ENCODE measurements at places on chromosomes 5 and 9.

DNA sequence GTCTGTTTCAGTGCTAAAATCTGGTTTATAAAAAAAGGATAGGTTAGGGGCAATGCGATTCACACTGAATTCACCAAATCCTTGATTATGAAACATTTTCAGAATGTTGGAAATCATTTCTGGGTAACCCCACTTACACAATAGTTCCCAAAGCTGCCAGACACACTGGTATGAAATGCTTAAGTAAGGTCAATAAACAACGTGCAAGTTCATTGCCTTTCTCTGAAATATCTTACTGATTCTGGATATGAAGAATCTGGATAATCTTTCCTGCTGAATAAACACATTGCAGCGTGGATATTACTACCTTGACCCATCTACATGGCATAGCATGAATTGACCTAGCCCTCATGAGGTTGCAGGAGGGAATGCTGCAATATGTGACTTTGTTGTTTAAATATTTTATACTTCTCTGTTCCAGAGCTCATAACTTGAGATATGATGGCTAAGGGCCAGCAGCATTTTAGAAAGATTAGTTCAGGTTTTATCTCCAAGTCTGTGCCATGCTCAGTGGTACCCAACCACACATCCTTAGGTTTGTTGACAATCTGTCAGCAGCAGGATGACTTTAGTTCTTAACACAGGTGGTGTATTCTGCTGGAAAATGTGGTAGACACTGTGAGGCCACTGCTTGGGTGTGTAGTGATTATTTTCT, 121.0 kb downstream of the NREP start:
- DNase-seq = no peak

DNA sequence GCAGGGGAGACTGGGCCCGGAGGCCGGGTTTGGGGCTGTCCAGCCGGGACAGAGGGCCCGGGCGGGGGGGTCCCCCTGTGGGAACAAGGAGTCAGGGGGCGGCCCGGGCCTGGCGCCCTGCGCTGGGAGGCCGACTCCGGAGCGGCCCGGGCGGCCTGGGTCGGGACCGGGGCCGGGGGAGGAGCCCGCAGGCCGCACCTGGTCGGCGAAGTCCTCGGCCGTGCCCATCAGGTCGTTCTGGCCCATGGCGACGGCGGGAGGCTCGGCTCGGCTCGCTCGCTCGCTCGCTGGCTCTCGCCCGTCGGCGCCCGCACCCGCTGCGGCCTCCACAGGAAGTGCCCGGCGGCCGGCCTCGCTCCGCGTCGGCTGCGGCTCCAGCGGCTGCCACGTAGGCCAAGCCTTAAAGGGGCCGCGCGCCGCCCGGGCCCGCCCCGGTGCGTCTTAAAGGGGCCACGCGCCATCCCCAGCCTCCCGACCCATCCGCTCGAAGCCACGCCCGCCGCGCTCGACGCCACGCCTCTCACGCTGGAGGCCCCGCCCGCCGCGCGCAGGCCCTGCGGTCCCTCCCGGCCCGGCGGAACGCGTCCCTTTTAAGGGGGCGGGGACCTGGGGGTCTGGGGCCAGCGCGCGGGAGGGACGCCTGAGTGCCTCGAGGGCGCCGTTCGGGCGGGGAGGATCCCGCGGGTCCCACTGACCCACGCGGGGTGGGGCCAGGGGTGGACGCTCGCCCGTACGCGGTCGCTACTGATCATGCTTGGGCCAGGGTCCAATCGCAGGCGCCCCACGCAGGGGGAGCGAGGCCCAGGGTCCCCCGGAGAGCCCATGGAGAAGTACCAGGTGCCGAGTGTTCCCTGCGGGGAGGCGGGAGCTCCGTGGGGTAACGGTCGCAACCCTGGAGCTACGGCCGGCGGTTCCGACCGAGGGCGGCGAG, at the start of the genes STKLD1 and SURF4:
Gene STKLD1, plus strand, starts transcription at position 643 of the 931 bp plus-strand sequence. Its CDS starts 108 bp downstream, at position 751.
Gene SURF4, minus strand, starts transcription at position 337 of the 931 bp plus-strand sequence. Its CDS starts 91 bp downstream, at position 246.
- peak; percentile 97 for DNase-seq

- no peak for DNase-seq
Measured at GRCh38 chr5:54528633-54529209, 11.2 kb downstream of the SNX18 start.

- no peak for DNase-seq
Measured at GRCh38 chr5:5326115-5326758, 96.2 kb upstream of the ICE1 start.

DNA sequence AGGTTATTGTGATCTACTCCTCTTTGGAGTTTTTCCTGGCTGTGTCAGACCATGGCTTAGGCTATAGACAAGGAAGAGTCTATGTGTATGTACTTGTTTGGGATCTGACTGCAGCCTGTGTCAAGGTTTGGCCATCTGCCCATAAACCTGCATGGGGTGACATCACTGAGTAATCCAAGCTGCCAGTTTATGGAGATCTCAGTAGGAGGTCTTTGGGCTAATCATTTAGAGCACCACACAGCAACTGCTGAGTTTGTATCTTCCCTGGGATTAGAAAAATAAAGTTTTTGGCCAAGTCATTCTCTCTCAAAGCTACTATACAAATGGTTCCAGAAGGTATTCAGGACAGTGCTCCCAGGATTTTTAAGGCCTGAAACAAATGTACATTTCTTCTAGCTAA, 65.5 kb upstream of the HSPB3 start:
- no peak for DNase-seq

- no peak for DNase-seq
Measured at GRCh38 chr9:87826331-87826730, 56.3 kb upstream of the SPATA31E1 start.

- DNase-seq = no peak
Measured at GRCh38 chr5:121719255-121719654, 132.4 kb upstream of the FTMT start.

GRCh38 chr9:136977649-136978072, 357 bp downstream of the PTGDS start:
- no peak for DNase-seq

- no peak for DNase-seq
Measured at GRCh38 chr5:7330256-7330655, 65.7 kb upstream of the ADCY2 start.

DNA sequence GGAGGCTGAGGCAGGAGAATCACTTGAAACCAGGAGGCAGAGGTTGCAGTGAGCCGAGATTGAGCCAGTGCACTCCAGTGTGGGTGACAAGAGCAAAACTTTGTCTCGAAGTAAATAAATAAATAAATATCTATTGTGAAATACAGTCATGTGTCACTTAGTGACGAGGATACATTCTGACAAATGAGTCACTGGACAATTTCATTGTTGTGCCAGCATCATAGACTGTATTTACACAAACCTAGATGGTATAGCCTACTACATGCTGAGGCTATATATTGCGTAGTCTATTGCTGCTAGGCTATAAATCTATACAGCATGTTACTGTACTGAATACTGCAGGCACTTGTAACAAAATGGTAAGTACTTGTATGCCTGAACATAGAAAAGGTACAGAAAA, 61.1 kb upstream of the CCL21 start:
- no peak for DNase-seq

- DNase-seq = no peak
Measured at GRCh38 chr9:136530461-136531089, 15.3 kb downstream of the NOTCH1 start.

DNA sequence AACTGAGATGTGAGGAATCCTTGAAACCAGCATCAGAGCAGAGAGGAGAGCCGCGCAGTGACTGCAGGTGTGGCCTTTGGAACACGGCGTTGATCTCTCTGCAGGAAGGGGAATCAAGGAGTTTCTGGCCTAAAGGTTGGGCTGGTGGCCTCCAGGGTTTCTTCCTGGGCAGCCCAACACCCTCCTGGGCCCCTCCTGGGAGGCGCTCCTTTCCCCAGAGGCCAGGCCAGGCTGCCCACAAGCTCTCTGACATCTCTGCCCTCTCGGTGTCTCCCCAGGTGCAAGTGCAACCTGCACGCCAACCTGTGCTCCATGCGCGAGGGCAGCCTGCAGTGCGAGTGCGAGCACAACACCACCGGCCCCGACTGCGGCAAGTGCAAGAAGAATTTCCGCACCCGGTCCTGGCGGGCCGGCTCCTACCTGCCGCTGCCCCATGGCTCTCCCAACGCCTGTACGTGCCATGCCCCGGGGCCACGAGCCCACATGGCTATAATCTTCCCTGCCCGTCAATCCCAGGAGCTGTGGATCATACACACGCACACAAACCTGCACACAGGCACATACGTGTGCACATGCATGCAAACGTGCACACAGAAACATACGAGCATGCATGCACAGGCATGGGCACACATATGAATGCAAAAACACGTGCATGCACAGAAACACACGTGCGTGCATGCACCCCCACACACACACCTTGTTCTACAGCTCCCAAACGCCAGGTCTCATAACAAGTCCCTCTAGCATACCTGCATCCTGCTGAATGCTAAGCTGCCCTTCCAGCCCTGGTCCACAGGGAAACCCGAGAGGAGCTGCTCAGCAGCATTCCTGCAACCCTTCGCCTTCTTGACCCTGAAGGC, 64.9 kb downstream of the NTNG2 start:
- no peak for DNase-seq

GRCh38 chr9:27485158-27485557, 38.9 kb upstream of the IFNK start:
- no peak for DNase-seq

- DNase-seq = no peak
Measured at GRCh38 chr5:143671674-143672569, 140.0 kb upstream of the HMHB1 start.

GRCh38 chr9:94085062-94085639, 887 bp downstream of the PTPDC1 start:
- no peak for DNase-seq

- no peak for DNase-seq
Measured at GRCh38 chr9:72577212-72577753, 55.9 kb downstream of the TMC1 start.

- DNase-seq = no peak
Measured at GRCh38 chr5:43772764-43773477, 169.9 kb downstream of the NNT start.

- DNase-seq = no peak
Measured at GRCh38 chr9:136572003-136572827, 26.4 kb upstream of the NOTCH1 start.

DNA sequence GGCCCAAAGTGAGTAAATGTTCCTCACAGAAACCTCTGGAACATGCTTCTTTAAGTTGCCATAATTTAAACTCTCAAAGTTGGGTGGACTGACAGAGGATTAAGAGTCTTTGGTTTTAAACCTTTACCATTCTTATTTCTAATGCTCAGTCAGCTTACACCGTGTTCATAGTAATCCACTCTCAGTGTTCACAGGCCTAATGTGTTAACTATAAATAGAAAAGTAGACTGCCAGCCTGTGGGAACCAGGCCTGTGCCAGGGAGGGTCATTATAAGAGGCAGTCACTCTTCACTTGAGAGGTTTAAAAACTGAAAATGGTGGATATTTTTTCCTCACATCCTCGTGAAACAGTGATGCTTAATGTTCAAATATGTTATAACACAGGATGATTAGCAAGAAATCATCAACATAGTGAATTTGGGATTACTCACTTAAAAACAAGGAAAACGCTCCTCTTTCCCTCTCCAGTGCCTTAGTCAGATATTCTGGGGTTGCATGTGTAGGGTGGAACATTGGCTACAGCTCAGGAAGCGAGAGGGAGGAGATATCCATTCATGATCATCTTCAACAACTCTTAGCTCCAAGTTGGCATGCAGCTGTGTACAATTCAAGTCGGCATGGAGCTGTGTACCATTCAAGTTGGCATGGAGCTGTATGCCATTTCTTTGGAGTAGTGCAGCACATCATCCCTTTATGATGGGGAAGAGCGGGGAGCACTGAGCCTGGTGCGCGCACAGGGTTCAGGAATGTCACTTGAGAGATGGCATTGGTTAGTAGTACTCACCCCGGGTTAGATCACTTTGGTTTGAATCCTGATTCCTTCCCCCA, 65.8 kb downstream of the KIAA1958 start:
- no peak for DNase-seq

DNA sequence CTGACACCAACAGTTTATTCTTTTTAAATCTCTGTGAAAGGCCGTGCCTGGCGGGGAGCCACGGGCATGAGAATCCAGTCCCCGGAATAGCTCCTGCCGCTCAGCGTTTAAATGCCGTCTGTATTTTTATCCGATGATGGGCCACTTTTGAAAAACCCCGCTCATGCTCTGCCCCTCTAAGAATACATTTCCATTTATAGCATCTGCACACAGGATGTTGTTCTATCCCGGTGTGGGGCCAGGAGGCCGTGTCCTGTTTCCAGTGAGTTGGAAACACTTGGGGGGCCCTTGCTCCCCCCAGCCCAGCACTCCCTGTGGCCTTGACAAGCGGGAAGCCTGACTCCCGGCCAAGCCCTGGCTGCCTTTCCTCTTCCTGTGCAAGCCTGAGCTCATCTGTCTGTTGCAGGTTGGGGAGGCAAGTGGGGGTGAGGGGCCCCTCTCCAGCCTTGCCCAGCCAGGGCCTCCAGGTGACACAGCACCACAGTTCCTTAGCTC, 39.0 kb downstream of the ERGIC1 start:
- no peak for DNase-seq

DNA sequence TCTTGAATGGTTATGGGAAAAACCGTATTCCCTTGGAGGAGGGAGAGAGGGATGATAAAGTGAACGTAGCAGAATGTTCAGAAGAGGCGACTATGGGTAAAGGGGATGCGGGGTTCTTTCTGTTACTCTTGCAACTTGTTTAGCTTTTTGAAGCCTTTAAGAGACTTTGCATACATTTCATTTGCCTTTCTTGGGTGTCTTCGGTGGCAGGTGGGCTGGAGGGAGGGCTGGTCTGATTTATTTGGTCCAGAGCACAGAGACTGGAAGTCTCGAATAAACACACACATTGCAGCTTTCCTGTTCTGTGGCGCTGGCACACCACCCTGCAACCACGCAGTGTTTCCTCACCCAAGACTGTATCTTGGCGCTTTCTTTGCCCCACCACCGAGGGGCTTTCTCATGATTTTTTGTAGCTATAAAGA, 23.2 kb downstream of the TTF1 start:
- no peak for DNase-seq

- DNase-seq = no peak
Measured at GRCh38 chr5:40416098-40416497, 263.6 kb upstream of the PTGER4 start.

DNA sequence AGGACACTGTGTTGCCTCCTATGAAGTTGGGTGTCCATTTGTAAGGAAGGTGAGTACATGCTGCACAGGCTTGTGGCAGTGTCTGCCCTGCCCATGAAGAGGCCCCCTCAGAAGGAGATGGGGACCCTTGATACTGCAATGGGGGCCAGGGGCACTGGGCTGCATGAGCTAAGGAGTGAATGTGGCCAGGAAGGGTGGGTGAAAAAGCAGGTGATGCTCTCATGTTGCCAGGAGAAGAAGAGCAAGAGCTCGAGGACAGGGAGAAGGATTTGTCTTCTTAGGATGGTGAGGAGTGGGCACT, 76.1 kb downstream of the NSUN2 start:
- no peak for DNase-seq

DNA sequence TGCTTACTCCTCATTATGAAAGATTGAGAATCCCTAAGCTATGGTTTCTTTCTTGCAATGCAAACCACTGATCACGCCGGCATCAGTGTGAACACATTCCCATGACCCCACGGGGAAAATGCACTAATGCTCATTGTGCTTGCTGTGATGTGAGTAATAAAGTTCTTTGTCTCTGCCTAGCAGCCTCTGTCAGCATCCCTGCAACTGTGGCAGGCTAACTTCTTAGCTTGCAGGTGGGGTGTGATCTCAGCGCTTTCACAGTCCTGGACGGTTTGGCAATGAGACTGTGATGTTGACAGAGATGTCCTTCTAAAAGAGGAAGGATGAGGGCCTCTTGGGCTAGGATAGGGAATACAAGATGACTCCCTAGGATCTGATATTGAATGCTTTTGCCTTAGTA, 1218.7 kb downstream of the EFNA5 start:
- no peak for DNase-seq

GRCh38 chr9:20980832-20981455, 50.5 kb downstream of the HACD4 start:
- DNase-seq = no peak

- DNase-seq = no peak
Measured at GRCh38 chr9:20499013-20499412, 123.3 kb downstream of the MLLT3 start.
